Central memory CD8-positive, alpha-beta T cell (primary cell): ENCODE measurements at places on chromosomes 4 and X.

DNA sequence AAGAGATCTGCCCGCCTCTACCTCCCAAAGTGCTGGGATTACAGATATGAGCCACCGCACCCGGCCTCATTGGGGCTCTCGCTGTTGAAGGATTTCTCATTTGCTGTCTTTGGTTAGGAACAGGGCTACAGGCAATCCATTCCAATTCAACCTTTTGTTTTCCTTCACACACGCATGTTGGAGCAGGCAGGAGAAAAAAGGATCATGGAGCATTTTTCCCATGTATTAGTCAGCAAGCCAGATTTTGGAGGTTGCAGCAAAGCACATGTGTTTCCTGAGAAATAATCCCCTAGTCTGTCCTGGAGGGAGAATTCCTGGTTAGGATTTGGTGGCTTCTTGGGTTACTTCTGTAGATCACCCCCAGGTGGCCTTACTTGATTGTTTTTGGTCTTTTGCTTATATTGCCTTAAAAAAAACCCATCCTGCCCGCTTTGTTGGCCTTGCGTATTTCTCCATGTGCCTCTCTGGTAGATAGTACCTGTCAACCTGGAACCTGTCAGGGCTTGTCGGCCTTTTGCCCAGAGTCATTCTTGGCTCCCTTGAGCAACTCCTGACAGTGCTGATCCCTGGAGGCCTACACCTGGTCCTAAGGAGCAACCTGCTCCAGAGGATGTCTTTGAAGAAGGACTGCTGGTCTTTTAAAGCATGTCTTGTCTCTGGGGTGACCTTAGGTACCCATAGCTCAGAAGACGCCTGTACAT is 82.4 kb upstream of the CLCN4 start:
- DNase-seq, result no peak
- H3K4me3 ChIP-seq, result no peak overlapping the region
- H3K36me3 ChIP-seq, result peaks cover 2% of the 10 kb centered on the region

GRCh38 chr4:148310756-148311155 is 131.5 kb downstream of the NR3C2 start:
- H3K4me3 ChIP-seq, result no peak overlapping the region
- no peak for DNase-seq
- H3K27ac ChIP-seq, result no peak overlapping the region
- no peaks in the 10 kb centered on the region for H3K27me3 ChIP-seq
- H3K36me3 ChIP-seq, result no peaks in the 10 kb centered on the region

DNA sequence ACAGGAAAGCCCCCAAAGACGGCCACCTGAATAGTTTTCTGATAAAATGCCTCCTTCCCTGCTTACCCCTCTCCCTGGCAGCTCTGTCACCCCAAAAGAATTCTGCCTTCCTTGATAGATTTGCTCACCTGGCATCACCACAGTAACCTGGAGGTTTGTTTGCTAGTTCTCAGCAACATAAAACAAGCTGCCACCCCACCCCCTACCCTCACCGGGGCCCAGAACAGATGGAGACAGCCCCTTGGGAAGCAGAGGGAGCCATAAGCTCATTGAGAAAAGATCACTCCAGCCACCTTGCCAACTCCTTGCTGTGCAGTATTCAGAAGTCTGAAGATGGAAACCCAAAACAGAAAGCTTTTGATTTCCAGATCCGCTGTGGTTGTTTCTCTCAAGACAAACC is 108.6 kb downstream of the DHX15 start:
- H3K27me3 ChIP-seq, result peaks cover 73% of the 10 kb centered on the region
- DNase-seq, result no peak
- no peak overlapping the region for H3K4me3 ChIP-seq
- peaks cover 27% of the 10 kb centered on the region for H3K4me1 ChIP-seq

- no peaks in the 10 kb centered on the region for H3K27me3 ChIP-seq
- no peaks in the 10 kb centered on the region for H3K36me3 ChIP-seq
- H3K4me3 ChIP-seq, result no peak overlapping the region
- no peak for DNase-seq
- no peaks in the 10 kb centered on the region for H3K4me1 ChIP-seq
These were observed 332.7 kb upstream of the IGFBP7 start for GRCh38 chr4:57442831-57443291.

DNA sequence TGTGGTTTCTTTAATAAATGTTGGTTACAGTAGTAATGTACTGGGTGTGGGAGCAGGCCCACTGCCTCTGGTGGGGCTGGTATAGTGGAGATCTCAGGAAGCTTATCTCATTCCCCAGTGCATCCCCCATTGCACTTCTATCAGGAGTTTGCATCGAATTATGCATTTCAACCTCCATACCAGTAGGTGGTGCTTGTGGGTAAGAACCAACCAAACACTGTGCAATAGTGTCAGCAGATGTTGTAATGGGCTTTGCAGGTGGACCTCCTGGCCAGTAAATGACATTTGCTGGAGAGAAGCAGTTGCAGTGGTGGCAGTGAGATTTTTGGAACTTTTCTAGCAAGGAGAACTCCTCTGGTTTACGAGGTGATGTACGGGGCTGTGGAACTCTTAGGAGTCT is 150.6 kb downstream of the POU3F4 start:
- H3K4me1 ChIP-seq, result no peaks in the 10 kb centered on the region
- no peaks in the 10 kb centered on the region for H3K27me3 ChIP-seq
- H3K36me3 ChIP-seq, result no peaks in the 10 kb centered on the region
- no peak overlapping the region for H3K27ac ChIP-seq

- DNase-seq, result no peak
- H3K4me1 ChIP-seq, result no peaks in the 10 kb centered on the region
- H3K36me3 ChIP-seq, result peaks cover under 1% of the 10 kb centered on the region
- peaks cover 24% of the 10 kb centered on the region for H3K27me3 ChIP-seq
These were observed 11.2 kb upstream of the YIPF7 start for GRCh38 chr4:44662623-44663005.

DNA sequence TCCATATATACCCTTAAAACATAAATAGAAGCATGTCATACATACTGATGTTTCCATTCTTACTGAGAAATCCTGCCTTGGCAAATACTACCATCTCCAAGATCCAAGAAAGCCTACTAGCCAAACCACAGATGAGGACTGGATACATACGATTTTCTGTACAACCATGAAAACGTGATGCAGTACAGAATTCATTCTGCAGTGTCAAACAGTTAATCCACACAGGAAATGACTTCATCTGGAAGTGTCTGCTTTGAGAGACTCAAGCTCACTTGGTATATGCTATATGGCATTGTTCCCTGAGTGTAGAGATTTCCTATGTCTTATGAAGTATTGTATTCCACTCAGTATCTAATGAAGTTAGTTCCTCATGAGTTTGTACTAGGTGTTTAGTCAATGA is 94.3 kb downstream of the CT47B1 start:
- no peak for DNase-seq
- H3K4me1 ChIP-seq, result no peaks in the 10 kb centered on the region
- H3K36me3 ChIP-seq, result no peaks in the 10 kb centered on the region
- H3K4me3 ChIP-seq, result no peak overlapping the region
- H3K27ac ChIP-seq, result no peak overlapping the region
- H3K27me3 ChIP-seq, result no peaks in the 10 kb centered on the region

DNA sequence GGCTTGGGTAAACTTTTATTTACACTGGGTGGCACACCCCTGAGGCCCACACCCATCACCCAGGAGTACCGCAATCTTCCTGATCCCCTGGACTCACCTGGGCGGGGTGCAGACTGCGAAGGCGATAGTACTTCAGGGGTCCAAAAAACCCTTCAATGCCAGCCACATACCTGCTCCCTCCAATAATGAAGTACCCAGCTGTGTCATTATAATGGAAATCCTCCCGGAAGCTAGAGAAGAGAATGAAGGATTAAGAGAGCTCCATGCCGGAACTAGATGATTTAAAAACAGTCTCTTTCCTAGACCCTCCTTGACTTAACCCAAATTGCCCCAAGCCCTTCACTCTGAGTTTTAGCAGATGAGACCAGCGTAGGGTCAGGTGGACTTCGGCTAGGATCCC is 40.9 kb downstream of the SEL1L3 start:
- H3K4me3 ChIP-seq, result no peak overlapping the region
- DNase-seq, result no peak
- no peaks in the 10 kb centered on the region for H3K27me3 ChIP-seq
- peaks cover 6% of the 10 kb centered on the region for H3K4me1 ChIP-seq
- no peak overlapping the region for H3K27ac ChIP-seq

GRCh38 chr4:10083861-10084641 is 32.5 kb downstream of the WDR1 start:
- no peak overlapping the region for H3K4me3 ChIP-seq
- peaks cover 78% of the 10 kb centered on the region for H3K36me3 ChIP-seq
- no peak for DNase-seq
- no peaks in the 10 kb centered on the region for H3K27me3 ChIP-seq
- peaks cover 17% of the 10 kb centered on the region for H3K4me1 ChIP-seq
- no peak overlapping the region for H3K27ac ChIP-seq

GRCh38 chr4:106762666-106763443 is 273.3 kb downstream of the DKK2 start:
- H3K4me1 ChIP-seq, result no peaks in the 10 kb centered on the region
- H3K27ac ChIP-seq, result no peak overlapping the region
- DNase-seq, result no peak
- no peaks in the 10 kb centered on the region for H3K36me3 ChIP-seq
- H3K4me3 ChIP-seq, result no peak overlapping the region

GRCh38 chr4:24003926-24004325 is 114.1 kb upstream of the PPARGC1A start:
- H3K4me1 ChIP-seq, result no peaks in the 10 kb centered on the region
- no peaks in the 10 kb centered on the region for H3K27me3 ChIP-seq
- no peak overlapping the region for H3K4me3 ChIP-seq
- no peak overlapping the region for H3K27ac ChIP-seq
- H3K36me3 ChIP-seq, result no peaks in the 10 kb centered on the region
